ENCODE measurements at places on chromosomes 4 and X. TPM values are rescaled to one million over a fixed set of nuclear protein-coding genes. Genes with fewer than 3 reads are reported as not detected.

GRCh38 chrX:150405006-150405405 lies 41.9 kb downstream of the MAMLD1 start:
- no peak for DNase-seq

The FAM156B gene
- total RNA-seq, result 13.1 TPM

The HPGD gene
- total RNA-seq, result 3.4 TPM

GRCh38 chr4:39235696-39236095 lies 53.4 kb downstream of the WDR19 start:
- no peak for DNase-seq

GRCh38 chr4:35038079-35038805 lies 1206.1 kb downstream of the ARAP2 start:
- no peak for DNase-seq

DNA sequence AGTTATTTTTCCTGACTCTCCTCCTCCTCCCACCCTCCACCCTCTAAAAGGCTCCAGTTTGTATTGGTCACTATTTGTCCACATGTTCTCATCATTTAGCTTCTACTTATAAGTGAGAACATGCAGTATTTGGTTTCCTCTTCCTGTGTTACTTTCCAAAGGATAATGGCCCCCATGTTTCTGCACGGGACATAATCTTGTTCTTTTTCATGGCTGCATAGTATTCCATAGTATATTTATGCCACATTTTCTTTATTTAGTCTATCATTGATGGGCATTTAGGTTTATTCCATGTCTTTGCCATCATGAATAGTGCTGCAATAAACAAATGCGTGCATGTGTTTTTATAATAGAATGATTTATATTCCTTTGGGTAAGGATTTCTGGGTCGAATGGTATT lies 167.3 kb upstream of the GRID2 start:
- DNase-seq, result no peak

- DNase-seq, result no peak
Measured at GRCh38 chrX:107440187-107440586, 9.3 kb upstream of the FRMPD3 start.
